ENCODE measurements at places on chromosomes 2 and 18. TPM values are rescaled to one million over a fixed set of nuclear protein-coding genes. Genes with fewer than 3 reads are reported as not detected.
A peak's percentile ranks its signal among the peaks of the same experiment; 100 is the strongest.

GRCh38 chr2:122634256-122634655, 878.8 kb downstream of the TSN start:
- DNase-seq = peak; percentile 90

CCDC85A gene
- 0.12 TPM for total RNA-seq

ATOH8 gene
- 0.89 TPM for total RNA-seq

- no peak for DNase-seq
These were observed 719.5 kb downstream of the SLC4A3 start for GRCh38 chr2:220346919-220347318.

SPR gene
- total RNA-seq = 40.1 TPM

- no peak for DNase-seq
These were observed 43.2 kb downstream of the LPIN2 start for GRCh38 chr18:2969695-2970094.

GRCh38 chr2:239612133-239612532, 211.3 kb upstream of the HDAC4 start:
- DNase-seq = no peak

DNA sequence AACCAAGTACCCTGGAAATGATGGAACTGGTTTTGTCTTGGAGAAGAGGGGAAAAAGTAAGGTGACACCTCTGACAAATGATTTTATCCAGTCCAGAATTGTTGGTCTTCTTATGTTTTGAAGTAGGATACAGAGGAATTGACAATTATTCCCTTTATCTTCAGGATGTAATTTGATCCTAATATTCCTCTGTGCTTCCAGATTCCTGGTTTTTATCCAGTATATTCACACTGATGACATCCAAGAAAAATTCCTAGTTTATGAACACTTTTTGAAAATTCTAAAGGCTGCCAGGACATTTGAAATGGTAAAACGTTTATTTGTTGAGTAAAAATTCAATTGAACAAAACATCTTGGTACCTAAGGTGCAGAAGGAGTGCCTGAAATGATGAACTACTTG, 22.2 kb upstream of the ETAA1 start:
- DNase-seq = no peak

DNA sequence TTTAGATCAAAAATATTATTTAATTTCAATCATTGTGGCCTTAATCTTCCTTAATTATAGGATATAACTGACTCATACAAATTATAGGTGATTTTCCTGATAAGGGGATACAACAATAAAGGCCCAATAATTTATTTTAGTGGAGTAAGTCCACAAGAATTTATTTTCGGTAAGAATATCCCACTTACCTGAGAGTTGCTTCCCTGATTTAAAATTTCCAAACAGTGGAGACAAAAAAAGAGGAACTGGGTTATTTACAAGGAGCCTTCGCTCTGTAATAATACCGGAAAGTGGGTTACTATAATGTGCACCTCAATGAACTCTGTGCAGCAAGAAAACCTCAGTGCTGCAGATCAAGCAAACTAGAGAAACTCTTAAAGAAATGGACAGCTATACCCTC, 42.2 kb downstream of the FEZ2 start:
- no peak for DNase-seq
